ENCODE measurements at places on chromosomes 6 and 20.

GRCh38 chr6:109441069-109441816, 719 bp downstream of the SMPD2 start:
- no peak for DNase-seq

DNA sequence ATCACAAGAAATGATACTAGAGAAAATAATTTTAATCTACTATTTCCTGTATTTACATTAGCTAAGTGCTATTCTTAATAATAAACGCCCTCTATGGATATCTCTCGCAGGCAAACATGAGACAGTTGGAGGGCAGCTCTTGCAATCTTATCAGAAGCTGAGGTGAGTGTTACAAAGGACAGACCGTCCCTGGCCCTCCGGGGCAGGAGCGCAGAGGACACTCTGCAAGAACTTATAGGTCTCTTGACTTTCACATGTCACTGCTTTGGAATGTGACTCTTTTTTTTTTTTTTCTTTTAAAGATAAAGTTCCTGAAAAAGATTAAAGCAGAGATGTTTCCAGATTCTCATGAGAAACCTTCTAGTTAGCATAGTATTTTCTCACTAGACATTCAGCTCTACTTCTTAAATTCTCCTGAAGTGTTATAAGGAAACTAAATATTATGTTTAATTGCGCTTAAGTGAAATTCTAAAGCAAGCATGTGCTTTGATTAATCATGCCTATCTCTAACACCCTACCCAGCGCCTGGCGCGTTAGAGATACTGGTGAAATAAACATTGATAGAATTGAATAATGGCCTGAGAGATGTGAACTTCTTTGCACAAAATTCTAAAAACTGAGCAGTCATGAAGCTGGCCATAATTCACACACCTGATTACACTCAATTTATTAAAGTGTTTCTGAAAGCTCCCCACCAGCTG, 57.4 kb downstream of the SYTL3 start:
- peak; percentile 8 for DNase-seq

DNA sequence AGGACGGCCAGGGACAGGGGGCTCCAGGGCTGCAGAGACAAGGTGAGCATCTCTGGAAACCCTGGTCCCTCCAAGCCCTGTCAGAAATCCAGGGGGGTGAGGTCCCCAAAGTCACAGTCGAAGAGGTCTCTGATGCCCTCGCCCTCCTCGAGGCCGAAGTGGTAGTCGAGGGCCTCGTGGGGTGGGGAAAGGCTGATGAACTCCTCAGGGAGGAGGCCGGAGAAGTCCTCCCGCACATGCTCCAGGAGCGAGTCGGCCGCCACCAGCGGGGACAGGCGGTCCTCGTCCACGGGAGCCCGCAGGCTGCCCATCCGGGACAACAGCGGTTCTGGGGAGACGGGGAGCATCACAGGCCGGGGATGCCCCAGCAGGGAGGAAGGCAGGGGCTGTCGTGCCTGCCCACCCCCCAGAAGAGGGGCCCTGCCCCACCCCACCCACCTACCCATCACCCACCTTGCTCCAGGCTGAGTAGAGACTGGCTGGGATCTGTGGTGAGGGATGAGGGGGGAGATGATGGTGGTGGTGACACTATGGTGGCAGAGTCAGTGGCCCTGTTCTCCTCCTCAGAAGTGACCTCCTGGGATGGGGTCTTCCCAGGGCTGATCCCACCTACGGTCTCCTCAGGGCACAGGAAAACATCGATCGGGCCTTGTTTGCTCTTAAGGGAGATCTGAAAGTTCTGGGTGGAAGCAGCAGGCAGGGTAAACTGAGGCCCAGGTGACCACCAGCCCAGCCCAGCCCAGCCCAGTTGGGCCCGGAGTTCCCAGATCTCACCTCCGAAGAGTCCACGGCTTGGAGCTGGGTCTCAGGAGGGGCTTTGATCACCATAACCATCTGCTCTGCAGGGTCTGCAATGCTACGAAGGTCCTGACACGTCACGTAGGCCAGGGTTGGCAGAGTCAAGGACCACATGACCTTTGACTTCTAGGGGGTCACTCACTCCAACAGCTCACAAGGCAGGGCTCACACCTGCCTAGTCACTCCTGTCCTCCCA, 2.7 kb upstream of the NECAB3 start:
- no peak for DNase-seq

DNA sequence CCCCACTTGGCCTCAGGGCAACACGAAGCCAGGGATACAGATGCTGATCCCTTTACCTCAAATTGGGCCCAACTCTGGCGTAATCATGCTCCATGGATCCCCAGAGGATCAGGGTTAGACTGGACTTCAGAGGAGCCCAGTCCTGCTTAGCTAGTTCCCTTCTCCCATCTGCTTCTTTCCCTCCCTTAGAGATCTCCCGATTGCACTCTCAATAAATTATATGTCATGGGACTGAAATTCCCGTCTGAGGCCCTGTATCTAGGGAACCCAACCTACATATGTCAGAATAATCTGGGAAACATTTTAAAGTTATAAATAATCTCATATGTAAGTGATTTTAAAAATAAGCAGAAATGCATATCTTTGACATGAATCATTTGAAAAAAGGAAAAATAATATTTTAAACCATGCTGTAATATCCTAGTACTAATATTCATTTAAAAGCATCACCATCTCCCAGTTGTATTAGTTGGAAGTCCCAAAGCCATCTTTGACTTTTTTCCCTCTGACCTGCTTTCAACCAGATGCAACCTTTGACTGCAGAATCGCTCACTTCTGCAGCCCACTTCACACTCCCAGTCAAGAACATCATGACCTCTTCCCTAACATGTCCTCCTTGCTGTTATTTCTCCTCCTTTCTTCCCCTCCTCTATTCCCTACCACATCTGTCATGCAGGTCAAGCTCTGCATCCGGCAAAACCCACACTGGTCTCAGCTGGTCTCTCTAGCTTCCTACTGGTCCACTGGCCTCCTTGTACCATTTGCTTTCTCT, 393.6 kb downstream of the BTBD3 start:
- DNase-seq, result no peak

GRCh38 chr20:57724610-57725405, 15.0 kb upstream of the PMEPA1 start:
- DNase-seq, result no peak

DNA sequence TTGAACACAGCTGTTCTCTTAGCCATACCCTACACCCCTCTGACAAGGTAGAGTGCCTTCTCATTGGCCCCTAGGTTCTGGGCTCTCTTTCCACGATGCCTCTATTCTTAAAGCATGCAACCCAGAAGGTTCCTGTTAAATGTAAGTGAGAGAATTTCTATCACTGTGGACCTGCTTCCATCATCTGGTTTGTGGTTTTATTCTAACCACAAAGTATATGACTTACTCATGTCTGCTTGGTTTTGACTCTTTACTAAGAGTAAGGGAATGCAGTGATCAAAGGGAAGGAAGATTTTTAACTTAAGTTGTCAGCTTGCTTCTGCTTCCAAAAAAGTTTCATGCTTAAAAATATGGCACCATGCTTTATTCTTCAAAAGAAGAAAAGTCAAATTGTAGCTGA, 80.2 kb downstream of the ANKEF1 start:
- no peak for DNase-seq

- no peak for DNase-seq
These were observed 1.4 kb downstream of the STAU1 start for GRCh38 chr20:49186535-49187329.

- no peak for DNase-seq
These were observed 21.7 kb downstream of the PDSS2 start for GRCh38 chr6:107437691-107438090.

DNA sequence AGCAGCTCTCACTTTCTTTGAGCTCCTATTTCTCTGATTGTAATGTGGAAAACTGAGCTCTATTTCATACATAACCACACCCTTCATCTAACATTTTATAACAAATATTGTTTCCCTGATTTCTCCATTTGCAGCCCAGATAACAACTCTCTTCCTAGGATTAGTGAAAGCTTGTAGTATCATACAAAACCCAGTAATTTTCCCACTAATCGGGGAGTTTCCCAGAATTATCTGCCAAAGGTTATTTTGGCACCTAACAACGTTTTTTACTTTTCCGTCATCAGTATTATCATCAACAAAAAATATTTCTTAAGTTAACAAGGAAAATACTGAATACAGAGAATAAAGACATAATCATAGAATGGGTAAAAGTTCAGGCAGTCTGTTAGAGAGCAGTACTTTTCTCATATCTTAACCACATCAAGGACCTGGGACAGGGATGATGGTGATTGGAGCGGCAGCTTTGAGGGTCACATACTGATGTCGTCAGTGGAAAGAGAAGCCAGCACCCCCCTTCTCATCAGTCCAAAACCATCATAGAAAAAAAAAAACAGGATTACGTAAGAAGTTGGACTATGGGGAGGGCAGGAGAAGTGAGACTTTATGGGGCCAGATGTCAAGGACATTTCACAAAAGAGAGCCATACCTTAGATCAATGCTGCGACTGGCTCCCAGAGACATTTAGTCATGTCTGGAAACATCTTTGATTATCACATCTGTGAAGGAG, 166.1 kb upstream of the TNFAIP3 start:
- no peak for DNase-seq

DNA sequence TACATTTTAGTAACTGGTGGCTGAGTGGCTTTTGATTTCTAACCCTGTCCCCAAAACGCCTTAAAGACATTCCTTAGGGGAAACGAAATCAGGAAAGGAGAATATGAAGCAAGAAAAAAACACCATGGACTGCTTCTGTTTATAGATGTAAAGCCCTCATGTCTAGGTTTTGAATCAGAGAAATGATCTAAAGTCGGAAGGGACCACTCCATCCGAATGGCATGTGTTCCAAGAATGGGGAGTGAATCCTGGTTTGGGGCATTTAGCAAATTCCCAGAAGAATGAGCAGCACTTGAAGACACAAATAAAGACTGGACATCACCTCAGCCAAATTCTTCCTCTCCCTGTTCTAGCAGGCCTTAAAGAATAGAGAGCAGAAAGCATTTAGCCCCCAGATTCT, 65.6 kb downstream of the CAP2 start:
- no peak for DNase-seq

GRCh38 chr6:26330859-26331217, 34.2 kb upstream of the BTN3A2 start:
- DNase-seq, result peak; percentile 42

DNA sequence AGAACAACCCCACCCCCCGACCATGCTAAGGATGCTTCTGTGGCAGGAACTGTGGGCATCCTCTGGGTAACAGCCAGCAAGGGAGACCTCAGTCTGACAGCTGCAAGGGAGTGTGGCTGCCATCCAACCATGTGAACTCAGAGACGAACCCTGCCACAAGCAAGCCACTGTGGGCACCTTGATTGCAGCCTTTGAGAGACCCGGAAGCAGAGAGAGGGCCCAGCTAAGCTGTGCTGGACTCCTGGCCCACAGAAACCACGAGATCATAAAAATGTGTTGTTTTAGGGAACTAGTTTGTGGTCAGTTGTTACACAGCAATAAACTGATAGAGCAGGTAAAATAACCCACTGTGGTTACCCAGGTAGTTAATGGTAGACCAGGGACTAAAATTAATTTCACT, 414.6 kb downstream of the CDH26 start:
- no peak for DNase-seq

DNA sequence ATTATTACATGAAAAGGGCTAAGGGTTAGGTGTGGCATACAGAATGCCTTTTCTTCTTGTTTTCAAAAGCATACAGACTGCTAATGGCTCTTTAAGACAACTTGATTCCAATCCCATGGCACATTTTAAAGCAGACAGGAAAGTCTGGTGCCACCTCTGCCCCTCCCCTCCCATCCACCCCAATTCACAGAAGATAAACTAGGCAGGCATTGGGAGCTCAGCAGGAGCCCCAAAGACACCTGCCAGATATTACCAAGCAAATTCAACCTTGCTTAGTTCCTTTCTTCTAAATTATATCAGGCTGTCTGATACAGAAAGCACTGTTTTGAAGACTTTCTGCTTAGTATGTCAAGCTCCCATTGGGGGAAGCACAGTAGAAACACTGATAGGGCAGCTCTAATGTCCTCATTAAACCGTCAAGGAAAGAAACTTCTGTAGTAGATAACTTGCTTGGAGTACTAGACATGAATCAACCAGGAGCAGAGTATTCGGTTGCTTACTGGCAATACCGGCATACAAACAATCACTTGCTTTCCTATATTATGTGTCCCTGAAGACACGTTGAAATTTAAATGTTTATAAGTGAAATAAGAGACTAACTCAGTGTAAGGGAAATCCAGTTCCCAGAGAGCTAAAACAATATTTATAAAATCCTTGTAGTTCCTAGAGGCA, 13.0 kb downstream of the SESN1 start:
- DNase-seq, result no peak

- no peak for DNase-seq
These were observed 17.5 kb downstream of the PTK7 start for GRCh38 chr6:43093436-43094289.

- DNase-seq, result peak; percentile 32
These were observed 48.2 kb downstream of the IRF4 start for GRCh38 chr6:439641-440167.
